NCI-H774 (cell line): ENCODE measurements at places on chromosomes 6 and 20.

DNA sequence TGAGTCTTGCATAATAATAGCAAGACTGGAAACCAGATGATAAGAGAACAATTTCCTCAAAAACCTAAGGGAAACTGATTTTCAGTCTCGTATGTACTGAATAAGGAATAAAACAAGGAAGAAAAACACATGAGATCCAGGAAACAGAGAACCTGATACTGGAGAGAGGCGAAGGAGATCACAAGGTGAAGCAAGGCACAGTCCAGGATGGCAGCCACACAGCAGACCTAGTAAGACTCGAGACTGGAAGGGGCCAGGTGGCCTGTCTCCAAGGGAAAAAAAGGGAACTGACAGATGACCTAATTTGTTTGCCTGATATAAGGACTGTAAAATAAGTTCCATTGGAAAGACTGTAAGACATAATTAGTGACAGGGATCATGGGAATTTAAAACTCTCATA is 71.1 kb downstream of the TASP1 start:
- no peak for DNase-seq

GRCh38 chr20:62376112-62377063 is 9.3 kb upstream of the LAMA5 start:
- no peak for DNase-seq

DNA sequence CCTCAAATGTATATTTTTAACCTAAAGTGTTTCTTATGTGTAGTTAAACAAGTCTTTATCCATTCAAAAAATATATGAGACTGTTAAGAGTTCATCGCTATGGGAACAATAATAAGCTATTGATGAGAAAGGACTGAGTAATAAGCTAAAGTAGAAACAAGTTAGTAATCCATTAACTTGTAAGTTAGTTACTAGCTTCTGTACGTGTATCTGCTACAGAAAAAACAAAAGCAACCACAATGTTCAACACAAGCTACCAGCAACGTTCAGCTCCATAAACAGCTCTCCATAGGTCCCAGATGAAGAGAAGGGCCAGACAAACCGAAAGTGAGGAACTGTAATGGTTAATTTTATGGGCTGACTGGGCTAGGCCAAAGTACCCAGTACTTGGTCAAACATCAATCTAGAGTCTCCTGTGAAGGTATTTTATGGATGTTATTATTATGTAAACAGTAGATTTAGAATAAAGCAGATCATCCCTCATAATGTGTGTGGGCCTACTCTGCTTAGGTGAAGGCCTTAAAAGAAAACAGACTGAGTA is 33.8 kb upstream of the FAM135A start:
- DNase-seq: no peak

GRCh38 chr6:90976341-90976740 is 389.5 kb upstream of the MAP3K7 start:
- no peak for DNase-seq

DNA sequence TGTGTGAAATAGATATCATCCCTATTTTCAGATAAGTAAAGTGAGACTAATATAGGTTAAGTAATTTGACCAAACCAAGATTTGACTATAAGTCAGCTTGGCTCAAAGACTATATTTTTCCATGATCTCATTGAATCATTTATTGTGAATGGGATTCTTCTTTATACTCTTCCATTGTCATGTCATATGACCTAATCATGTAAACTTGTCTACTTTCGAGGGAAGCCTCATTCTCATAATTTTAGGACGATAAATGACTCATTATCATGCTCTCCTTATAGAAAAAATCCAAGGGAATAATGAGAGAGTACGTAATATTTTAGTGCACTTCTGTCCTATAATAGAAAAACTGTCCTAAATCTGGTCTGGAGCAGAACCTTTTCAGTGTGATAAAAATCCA is 40.9 kb upstream of the CCN6 start:
- no peak for DNase-seq

GRCh38 chr6:109945091-109945490 is 33.0 kb upstream of the GPR6 start:
- peak; percentile 17 for DNase-seq

DNA sequence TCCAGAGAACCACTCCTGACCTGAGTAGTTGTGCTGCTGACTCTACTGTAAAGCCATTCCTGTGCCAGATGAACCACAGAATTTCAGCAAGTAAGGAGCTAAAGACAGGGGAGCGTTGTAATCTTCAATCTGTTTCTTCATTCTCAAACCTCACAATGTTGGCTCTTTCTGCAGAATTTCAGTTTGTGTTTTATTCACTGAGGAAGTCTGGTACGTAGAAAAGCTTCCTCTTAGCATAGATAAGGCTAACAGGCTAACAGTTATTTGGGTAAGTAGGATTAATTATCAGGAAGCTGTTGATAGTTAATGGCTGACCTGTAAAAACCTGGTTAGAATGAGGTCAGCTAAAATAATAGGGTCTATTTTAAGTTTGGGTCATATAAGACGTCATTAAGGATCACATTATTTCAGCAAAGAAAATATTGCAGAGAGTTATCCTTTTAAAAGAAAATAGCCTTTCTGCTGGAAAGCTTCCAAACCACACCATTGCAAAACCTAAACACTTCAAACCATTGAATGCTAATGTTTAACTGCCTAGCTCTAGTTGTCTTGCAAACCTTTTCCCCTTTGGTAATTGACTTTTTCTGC is 14.1 kb upstream of the TENT5A start:
- DNase-seq: peak; percentile 64

DNA sequence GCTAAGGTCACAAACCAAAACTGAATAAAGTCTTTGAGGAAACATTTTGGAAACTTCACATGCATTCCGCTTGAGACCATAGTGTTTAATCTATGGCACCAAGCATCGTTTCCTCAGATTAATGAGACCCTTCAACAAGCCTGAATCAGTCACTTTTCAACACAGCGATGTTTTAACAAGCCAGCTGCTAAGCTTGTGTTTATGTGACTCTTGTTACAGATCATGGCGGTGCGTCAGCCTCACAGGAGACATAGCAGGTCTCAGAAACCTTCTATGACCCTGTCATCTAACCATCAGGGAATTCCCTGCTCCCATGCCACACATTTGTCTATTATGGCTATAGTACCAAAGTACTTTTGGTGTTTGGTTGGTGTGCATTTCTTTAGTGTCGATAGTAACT is 57.2 kb downstream of the MTFR2 start:
- no peak for DNase-seq

DNA sequence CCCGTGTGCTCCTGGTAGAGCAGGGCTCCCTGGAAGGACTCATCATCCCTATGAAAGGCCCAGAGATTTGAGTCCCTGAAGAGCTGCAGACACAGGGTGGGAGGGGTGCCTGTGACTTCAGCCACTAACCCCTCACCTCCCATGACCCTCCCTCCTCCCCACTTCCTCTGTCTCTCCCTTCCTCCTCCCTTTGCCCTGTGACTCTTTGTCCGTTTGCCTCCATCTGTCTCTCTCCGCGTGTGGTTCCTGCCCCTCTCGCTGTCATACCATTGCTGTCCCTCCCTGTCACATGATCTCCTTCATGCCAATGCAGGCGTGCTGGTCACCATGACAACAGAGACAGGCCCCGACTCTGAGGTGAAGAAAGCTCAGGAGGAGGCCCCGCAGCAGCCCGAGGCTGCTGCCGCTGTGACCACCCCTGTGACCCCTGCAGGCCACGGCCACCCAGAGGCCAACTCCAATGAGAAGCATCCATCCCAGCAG is 19.0 kb downstream of the EPB41L1 start:
- no peak for DNase-seq

- peak; percentile 9 for DNase-seq
Observed at GRCh38 chr6:17719323-17720041, 12.8 kb upstream of the NUP153 start.

- no peak for DNase-seq
Observed at GRCh38 chr6:169345146-169345545, 91.5 kb upstream of the THBS2 start.
